ENCODE measurements at places on chromosomes 7 and 10.

- no peak for DNase-seq
Measured at GRCh38 chr7:1979591-1980560, 252.9 kb downstream of the MAD1L1 start.

DNA sequence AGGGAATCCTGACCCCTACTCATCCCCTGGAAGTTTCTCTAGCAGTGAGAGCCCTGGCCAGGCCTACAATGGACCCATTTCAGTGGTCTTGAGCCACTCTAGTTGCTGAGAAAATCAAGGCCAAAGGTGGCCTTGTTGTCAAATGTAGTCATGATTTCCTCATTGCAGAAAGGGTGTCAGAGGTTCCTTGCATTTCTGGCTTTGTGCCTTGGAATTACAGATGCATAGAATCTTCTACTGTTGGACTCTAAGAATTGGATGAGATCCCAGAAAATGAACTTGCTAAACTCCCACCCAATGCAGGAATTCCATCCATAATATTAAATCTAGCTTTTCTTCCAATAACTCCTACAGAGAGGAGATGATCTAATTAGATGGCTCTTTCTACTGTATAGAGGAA lies 12.2 kb downstream of the CPA2 start:
- DNase-seq, result no peak

DNA sequence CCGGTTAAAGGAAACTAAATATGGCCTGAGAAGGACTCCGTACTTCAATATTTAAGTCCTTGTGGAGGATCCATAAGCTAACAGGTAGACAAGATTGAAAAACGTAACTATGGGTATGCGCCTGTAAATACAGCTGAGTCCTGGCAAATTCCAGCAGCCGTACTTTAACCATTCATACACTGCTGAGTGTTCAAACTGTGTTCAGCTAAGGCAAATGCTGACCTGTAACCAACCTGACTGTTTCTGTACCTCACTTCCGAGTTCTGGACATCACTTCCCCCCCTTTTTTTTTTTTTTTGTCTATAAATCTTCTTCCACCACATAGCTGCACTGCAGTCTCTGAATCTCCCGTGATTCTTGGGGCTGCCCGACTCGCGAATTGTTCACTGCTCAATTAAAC lies 69.1 kb downstream of the SRPK2 start:
- no peak for DNase-seq

DNA sequence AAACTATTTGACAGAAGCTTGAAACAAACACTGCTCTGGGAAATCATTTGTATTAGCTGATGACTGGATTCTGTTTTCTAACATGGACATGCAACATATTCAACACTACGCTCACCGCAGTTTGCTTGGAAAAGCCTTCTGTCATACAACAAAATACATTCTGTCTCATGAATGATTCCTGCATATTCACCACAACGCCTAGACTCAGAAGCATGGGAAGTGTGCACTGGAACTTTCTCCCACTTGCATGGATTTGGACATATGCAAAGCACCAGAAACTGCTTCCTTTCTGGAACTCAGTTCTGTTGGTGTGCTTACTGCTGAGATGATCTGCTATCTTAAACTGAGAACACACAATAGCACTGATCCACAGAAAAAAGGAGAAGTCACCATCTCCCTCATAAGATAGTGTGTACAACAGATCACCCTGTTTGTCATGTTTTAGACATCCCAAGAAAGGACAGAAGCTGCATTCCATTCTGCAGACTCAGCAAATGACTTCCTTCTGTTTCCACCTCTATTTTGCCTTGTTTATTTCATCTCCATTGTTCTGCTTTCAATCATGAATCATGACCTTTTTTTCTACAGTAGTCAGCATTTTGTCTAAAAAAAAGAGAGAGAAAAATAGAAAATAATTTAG lies 115.8 kb downstream of the HTR7 start:
- DNase-seq, result no peak

GRCh38 chr7:24052572-24053260 lies 231.3 kb upstream of the NPY start:
- peak; percentile 10 for DNase-seq

GRCh38 chr7:14752301-14752700 lies 150.2 kb downstream of the DGKB start:
- no peak for DNase-seq

- DNase-seq, result no peak
Measured at GRCh38 chr10:127532659-127533058, 16.4 kb upstream of the NPS start.

- DNase-seq, result no peak
Measured at GRCh38 chr10:34702093-34702937, 112.8 kb downstream of the PARD3 start.

DNA sequence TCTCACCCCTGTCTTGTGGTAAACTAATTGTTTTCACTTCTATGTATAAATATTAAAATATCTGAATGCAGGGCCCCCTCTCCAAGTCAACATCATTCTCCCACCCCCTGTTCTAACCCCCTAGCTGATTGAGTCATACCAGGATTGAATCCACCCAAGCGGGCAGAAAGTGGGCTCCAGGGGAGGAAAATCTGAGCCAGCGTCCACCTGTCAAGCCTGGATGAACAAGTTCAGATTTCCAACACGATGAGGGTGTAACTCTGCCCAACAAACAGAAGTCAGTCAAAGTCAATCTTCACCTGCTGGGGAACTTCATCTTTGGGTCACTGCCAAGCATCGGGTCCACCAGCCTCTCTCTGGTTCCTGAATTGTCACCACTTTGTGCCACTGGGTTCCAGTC lies 162.9 kb upstream of the CELF2 start:
- no peak for DNase-seq

DNA sequence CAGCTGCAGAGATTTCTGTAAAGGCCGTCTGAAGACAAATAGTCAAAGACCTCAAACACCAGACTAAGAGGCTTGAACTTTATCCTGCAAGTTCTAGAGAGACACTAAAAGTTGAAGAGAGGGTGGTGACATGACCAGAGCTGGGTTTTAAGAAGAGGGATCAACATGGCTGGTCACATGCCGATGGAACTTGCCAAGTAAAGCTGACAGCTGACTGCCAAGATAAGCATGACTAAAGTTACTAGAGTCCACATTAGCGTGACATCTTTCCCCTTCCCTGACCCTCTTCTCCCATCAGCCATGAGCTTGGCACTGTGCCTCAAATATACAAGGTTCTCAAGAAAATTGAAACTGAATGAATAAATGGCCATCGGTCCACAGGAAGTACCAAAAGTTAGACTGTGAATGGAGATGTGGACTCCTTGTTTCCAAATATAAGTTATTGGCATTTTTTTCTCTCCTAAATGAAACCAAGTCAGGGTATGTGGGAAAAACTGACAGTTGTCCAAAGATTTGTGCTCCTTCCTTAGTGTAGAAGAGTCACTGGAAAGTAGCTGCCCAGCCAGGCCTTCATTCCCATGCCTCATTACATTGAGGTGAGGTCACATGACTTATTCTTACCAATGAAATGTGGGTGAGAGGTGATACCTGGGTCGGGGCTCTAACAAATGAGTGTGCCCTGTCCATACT lies 24.5 kb downstream of the XPNPEP1 start:
- no peak for DNase-seq

DNA sequence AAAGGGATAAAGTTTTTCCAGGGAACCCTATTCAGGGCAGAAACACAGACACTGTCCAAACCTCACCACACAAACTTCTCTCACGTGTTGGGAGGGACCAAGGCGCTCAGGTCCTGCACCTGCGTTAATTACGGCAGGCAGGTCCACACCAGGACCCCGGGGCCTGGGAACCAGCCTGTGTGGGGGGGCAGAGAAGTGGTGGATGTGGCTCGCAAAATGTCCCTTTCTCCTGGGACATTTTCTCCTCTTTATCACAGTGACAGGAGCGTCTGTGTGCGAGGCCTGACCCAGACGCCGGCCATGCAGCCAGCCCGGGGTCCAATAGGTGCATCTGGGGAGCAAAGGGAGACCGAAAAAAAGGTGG lies 73.4 kb upstream of the ZNF722 start:
- no peak for DNase-seq

GRCh38 chr10:50417486-50417885 lies 166.2 kb upstream of the ASAH2 start:
- DNase-seq, result peak; percentile 8

DNA sequence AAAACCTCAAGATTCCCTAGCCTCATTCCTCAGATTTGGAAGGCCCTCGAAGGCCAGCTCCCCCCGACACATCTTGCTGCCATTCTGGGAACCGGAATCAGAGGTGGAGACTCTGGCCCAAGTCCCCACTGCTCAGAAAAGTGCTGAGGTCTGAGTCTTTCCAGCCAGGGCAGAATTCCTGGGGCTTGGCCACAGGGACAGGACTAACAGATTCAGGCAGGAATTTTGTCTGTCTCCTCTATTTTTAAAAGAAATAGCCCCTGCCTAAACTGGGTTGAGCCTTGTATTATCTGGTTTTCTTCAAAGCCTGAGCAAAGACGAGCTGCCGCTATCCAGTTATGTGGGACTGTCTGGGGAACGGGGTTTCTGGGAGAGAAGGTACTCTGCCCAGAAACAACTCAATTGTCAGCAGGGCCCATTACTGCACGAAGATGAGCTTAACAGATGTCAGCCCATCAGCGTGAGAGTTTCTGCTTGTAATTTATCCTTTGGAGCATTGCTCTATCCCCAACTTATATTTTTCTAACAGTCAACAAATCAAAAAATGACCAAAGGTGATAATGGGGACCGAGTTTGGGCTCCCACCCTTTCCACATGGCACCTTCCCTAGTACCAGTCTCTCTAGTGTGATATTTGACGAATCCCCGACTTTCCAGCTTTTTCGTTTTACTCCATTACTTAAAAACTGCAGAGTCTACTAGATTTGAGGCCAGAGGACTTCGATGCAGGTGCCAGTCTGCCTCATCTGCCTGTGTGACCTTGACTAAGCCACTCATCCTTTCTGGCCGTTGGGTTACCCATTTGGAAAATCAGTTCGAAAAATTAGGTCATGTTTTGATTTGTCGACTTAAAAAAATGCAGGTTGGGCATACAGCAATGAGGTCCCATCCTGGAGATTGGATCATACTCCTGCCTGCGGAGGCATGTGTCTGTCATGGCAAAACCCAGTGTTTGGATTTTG lies 110.9 kb downstream of the WDR11 start:
- DNase-seq, result no peak

- DNase-seq, result no peak
Measured at GRCh38 chr7:69935107-69935506, 336.8 kb downstream of the AUTS2 start.

GRCh38 chr10:59479426-59479825 lies 117.1 kb upstream of the FAM13C start:
- no peak for DNase-seq

DNA sequence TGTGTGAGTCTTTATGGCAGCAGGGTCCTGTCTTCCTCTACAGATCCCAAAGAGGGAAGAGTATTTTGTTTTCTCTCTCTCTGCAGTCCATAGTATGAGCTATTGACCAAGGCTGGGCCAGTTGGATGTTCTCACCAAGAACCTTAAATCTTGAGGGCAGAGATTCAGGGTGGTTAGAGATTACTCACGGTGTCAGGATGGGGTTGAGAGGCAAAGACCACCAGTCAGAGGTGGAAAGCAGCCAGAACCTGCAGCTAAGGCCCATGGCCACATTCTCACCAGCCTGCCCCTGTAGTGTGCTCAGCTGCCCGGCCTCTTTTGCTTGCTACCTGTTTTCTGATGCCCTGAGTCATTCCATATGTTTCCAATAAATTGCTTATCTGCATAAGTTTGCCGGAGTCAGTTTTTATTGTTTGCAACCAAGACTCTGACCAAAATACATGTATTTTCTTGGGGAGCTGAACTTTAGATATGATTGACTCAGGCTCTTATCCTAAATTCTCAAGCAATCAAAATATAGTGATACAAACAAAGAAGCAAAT lies 67.0 kb downstream of the MAP3K8 start:
- DNase-seq, result no peak

DNA sequence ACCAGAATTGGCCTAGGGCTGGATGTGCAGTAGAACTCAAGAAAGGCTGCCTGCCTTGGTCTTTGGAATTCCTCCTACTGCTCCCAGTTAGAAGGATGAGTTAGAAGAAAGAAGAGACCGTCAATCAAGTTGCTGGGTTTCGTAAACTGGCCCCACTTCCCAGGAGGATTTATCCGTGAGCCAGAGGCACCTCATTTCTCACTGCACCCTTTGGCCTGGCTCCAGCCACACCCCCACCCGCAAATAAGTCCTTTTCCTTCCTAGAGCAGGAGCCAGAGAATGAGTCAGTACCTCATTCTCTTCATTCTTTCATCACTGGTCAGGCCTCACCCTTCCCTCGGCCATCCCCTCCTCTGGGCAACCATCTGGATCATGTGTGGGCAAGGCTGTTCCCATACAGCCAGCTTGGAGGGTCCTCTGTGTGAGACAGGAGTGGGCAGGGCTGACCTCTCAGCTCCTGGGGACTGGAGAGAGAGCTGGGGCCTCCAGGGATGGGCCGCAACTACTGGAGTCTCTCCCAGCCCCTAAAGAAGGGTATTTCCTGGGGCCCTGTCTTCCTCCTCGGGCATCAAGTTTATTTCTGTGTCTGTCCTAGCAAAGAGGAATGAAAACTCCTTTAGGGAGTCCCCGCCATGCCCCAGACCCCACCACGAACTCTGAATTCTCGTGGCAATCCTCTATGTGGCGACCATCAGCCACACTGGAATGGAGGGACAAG lies 87.2 kb upstream of the DUSP5 start:
- DNase-seq, result no peak

DNA sequence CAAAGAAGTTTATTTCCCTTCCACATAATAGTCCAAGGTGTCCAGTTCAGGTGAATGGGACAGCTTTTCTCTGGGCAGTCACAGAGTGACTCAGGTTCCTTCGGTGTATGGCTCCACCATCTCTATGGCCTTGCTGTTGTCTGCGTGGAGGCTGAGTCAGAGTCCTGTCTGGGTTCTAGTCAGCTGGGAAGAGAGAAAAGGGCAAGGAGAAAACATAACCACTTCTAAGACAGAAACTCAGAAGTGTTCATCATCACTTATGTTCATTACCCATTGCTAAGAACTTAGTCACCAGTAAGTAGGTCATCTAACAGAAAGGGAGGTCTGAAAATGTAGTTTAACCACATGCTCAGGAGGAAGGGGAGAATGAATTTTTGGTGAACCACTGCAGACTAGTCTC lies 32.4 kb upstream of the CCDC7 start:
- DNase-seq, result peak; percentile 51

- DNase-seq, result no peak
Measured at GRCh38 chr7:50962962-50963374, 180.3 kb upstream of the GRB10 start.

DNA sequence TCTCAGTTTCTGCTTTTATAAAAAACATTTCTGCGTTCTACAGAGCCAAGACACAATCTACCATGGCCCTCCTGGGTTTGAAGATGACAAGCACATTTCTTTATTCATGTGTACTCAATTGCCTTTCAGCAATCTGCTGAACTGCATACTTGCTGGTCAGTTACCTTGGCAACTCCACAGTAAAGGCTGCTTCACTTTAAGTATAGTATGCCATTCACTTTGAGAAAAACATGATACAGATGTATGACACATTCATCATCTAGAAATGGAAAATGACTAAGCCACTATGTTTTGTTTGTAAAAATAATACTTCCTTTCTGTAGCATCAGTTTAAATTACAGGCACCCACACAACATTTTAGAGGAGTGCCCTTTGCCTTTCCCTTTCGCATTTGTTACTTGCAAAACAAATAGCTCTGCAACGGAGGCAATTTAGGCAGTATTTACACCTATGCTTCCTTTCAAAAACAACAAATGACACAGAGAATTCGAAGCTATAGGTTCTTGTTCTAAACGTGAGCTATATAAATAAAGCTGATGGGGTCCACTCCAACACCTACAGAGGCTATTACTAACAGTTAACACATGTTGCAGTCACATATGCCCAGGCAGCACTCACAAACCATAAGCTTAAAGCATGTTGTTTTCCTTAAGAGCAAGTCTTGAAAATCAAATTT lies 23.5 kb downstream of the SGCE start:
- DNase-seq, result no peak
